Stimulated activated CD4-positive, alpha-beta T cell treated with anti-CD3 and anti-CD28 coated beads, Interleukin-12 subunit alpha, Interleukin-12 subunit beta, amount 100 ng/mL, for 4 hours (primary cell): ENCODE measurements at places on chromosomes 7 and 10.

DNA sequence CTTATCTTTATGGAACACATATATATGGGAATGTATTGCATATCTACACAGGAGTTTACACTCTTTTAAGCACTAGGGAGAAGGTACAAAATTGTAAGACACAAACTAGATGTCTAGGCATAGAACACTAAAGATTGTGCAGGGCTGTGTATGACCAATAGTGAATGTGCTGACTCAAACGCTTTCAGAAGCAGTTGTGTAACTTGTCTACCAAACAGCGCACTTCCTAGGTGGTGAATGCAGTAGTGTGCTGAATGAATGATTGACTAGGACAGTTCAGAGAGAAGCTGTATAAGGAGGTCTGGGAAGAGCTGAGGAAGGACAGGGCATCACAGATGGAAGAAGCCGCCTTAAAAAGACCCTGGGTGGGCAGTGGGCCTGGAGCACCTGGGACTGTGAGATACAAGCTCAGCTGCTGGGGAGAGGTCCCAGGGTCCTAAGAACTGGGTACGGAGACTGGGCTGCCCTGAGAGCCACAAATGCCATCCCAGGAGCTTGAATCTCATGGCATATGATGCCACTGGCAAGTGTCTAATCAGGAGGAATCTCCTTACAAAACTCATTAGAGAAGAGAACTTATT lies 14.2 kb downstream of the CLRN3 start:
- DNase-seq, result no peak

DNA sequence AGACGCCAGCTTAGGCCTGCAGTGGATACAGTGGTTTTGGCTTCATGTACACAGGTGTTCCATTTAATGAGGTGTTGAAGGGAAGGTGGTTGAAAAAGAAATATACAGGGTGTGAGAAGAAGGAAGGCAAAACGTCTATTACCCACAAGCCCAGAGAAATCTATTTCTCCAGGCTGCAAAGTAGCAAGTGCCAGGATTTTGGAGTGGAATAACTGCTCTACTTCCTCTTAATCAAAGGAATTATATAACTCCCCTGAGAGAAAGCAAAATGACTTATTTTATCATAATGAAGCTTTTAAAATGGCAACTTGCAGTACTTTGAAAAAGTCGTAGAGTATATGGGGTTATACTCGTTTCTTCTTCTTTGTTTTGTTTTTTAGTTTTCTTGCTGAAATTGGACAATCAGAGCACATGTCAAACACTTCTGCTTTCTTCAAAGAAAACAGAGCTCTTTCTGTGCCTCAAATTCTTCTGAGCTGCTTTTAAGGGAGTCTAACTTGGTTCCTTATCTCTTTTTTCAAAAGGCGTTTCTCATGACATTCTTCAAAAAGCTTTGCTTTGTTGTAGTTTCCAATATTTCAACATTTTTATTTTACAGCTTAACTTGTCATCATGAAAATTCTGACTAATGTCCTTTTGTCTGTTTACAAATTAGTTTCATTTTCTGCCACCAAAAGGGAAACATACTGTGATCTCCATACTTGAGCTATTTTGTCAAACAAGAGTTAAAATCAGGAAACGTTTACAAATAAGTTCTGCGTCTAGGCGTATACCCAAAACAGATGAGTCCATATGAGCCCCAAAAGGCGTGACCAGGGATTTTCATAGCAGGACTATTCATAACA lies 289.7 kb downstream of the FRMD4A start:
- no peak for DNase-seq

GRCh38 chr7:14871880-14872279 lies 30.7 kb downstream of the DGKB start:
- DNase-seq, result no peak

DNA sequence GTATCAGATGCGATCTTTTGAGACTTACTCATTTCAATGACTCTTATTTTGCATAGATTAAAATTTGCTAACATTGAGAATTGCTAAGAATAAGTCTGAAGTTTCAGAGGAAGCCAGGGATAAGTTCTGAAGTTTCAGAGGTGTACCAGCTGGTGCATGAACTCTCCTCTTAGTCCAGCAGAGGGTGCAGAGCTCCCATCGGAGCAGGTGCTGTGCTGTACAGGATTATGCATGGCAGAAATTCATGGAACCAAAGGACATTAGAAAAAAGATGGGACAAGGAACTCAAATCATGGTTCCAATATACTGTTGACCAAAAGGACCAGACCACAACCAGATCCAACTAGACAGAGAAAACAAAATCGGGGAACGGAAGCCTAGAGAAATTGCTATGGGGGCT lies 41.9 kb downstream of the MGAM2 start:
- DNase-seq, result no peak

GRCh38 chr10:22791665-22792064 lies 77.3 kb upstream of the PIP4K2A start:
- DNase-seq, result no peak
